Caki2 (cell line): ENCODE measurements at places on chromosomes 11 and 22.

- no peak for DNase-seq
These were observed 214.6 kb downstream of the NTM start for GRCh38 chr11:131584785-131585592.

GRCh38 chr22:37407856-37408255, 19.4 kb downstream of the ELFN2 start:
- no peak for DNase-seq

- no peak for DNase-seq
These were observed 19.9 kb upstream of the ME3 start for GRCh38 chr11:86692317-86692716.

GRCh38 chr22:20324139-20324516, 4.3 kb upstream of the DGCR6L start:
- DNase-seq = no peak

DNA sequence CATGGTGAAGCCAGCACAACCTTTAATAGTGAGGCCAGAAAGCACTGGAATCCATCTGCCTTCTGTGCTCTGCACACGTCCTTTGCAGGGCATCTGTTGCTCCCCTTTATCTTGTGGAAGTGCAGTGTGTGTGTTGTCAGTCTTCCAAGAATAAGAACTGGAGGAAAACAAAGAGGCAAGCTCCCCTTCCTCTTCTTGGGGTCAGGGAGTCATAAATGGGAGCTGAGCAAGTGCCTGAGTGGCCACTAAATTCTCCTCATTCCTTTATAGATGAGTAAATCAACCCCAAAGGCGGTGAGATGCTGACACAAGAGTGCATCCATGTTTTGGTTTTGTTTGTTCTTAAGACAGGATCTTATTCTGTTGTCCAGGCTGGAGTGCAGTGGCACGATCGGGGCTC, 38.3 kb downstream of the WT1 start:
- no peak for DNase-seq

DNA sequence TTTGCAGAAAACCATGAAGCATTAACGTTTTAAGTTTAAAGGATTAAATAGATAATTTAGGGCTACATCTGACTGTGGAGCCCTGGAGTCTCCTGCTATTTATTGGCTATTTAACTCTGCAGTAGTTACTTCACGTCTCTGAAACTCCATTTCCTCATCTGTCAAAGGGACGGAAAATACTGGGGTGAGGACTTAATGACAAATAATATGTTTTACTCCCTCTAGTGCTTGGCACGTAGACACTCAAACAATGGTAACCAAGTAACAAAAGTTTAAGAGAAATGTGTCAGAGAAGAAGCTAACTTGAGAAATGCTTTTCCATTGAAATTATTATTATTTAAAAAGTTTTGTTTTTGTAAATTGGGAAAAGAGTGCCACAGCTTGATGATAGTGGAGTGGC, 130.7 kb upstream of the RCN1 start:
- DNase-seq = no peak

GRCh38 chr11:64742087-64742888, 1.7 kb downstream of the RASGRP2 start:
- DNase-seq = no peak

DNA sequence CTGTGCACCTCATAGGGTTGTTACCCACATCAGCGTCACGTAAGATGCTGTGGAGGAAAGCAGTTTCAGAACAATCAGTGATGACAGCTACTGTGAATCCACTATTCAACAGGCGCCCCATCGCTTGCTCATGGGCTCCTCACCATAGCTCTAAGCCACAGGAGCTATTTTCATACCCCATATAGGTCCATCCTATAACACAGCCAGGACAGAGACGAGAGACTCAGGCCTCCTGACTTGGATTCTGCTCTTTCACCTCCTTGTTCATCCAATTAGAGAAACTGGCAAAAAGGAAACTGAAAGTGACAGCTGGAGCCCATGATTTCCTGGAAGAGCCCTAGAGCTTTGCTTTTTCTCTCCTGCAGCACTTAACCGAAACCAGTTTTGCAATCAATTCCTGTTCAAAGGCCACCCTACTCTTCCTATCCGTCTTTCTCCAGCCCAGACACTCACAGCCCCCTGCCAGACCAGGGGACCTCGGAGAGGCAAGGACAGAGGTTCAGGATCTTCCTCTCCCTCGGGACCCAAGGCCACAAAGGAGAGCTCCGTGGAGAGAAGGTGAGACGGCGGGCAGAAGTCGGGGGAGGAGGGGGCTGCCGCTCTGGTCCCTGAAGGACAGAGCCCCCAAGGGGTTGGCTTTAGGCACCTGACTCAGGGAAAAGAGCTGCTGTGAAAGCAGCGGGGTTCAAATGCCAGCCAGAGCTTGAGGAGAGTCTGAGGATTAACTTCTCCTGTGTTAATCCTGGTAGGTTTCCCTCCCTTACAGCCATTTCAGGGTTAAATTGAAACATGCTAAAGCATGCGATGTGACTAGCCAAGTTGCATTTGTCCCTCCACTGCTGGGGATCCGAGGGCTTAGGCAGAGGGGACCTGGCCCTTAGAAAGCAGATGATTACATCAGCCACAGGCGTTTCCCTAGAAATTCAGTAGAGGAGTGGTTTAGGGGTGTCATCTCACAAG, at the start of gene APOL6:
Gene APOL6, plus strand, starts transcription at position 381 of the 960 bp plus-strand sequence. CDS start 7,980 bp downstream, outside the sequence.
- DNase-seq = peak; percentile 83

DNA sequence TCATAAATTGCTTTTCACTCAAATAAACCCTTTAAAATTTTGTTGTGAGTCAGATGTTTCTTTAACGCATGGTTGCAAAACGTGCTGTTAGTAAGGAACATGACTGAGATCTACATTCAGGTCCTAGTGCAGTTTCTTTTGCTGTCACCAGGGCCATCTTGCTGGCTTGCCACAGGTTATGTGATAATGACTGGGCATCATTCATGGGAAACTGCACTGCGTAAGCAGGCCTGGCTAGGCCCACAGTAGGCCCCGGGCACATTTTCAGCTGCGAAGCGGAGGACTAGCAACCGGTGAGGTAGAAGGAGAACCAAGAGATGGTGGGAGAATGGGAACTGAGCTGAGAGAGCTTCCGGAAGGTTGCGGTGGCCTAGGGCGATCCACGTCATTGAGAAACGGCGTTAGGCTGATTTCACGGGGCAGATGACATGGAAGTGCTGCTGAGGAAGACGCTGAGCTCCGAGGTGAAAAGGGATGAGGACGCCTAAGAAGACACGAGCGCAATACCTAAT, 3.2 kb upstream of the KLHDC7B start:
- peak; percentile 42 for DNase-seq

DNA sequence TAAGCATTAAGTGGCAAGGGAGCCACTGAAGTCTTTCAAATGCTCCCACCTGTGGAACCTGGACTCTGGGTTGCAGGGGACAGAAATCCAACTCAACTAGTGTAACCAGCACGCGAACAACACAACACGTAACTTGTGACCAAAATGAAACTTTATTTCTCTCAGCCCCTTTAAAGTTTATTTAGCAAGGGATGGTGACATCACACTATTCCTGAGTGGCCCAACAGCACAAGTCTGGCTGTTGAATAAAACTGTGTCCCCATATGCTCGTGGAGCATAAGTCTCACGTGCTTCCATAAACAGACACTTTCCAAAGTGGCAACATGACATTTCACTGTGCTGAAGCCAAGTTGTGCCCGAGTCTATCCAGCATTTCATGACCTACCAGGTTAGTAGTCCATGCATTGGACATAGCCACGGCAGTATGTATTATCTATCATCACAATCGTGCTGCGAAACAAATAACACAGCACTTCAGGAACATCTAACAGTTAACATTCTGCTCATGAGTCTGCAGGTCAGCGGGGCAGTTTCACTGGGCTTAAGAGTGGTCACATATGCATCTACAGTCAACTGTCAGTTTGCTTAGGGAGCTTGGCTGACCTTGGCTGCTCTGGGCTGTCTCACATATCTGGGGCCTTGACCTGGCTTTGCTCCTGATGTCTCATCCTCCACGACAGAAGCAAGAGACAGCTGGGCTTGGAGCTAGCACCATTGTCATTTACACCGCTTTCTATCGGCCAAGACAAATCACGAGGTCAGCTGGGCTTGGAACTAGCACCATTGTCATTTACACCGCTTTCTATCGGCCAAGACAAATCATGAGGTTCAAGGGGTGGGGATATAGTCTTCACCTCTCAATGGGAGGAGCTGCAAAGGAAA, 35.0 kb upstream of the LMO2 start:
- no peak for DNase-seq

GRCh38 chr22:39039306-39040126, 1.1 kb upstream of the APOBEC3F start:
- DNase-seq = no peak

DNA sequence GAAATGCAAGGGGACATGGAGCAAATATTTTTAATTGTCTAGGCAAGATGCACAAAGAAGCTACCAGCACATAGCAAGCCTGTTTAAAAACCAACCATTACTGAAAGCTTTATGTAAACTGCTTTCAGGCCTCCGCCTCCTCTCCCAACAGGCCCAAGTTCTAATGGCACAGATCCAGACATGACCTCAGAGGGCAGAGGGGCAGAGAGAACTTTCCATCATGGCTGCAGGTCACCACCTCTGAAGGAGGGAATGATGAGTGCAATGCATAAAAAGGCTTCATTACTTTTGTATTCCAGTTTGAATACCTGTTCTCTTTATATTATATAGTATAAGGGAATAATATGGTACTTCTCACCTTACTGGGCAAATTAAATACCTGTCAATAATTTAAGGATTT, 15.2 kb downstream of the DDX17 start:
- peak; percentile 58 for DNase-seq

DNA sequence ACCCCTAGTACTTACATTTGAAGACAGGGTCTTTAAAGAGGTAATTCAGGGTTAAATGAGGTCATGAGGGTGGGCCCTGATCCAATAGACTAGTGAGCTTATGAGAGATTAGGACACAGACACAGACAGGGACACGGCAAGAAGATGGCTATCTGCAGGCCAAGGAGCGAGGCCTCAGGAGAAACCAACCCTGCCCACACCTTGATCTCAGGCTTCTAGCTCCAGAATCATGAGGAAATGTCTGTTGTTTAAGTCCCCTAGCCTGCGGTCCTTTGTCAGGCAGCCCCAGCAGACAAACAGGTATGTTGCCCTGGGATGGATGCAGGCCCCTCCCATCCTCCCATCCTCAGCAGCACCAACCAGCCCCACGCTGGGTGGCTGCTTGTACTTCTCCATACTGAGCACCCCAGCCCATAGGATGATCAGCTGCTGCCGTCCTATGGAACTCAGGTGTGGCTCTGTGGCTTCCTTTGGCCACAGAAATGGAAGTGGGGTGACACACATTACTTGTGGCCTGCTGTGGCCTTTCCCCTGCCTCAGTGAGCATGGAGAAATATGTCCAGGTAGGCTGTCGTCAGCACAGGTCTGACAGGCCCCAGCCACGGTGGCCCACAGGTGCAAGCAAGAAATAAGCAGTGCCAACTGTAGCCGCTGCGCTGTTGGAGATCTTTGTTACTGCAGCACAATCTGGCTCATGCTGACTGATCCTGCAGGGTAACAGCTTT, 7.9 kb downstream of the GNB1L start:
- DNase-seq = no peak

DNA sequence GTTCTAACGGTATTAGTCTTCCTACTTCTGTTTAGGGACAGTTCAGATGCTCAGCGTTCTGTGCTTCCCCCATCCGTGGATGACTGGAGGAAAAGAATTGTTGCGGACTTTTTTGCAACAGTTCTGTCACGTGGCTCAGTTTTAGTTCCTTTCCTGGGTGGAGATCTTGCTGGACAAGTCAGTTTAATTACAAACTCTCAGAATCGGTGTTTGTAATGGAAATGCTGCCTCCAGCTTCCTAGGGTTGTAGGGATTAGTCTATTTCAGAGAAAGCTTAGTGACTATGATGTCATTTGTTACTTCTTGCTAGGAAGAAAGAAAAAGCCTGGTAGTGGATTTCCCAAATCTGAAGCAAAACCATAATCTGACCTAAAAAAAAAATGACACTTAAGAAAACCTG, 320.4 kb downstream of the CADM1 start:
- no peak for DNase-seq

- no peak for DNase-seq
These were observed 31.5 kb downstream of the STIM1 start for GRCh38 chr11:3886985-3887384.

DNA sequence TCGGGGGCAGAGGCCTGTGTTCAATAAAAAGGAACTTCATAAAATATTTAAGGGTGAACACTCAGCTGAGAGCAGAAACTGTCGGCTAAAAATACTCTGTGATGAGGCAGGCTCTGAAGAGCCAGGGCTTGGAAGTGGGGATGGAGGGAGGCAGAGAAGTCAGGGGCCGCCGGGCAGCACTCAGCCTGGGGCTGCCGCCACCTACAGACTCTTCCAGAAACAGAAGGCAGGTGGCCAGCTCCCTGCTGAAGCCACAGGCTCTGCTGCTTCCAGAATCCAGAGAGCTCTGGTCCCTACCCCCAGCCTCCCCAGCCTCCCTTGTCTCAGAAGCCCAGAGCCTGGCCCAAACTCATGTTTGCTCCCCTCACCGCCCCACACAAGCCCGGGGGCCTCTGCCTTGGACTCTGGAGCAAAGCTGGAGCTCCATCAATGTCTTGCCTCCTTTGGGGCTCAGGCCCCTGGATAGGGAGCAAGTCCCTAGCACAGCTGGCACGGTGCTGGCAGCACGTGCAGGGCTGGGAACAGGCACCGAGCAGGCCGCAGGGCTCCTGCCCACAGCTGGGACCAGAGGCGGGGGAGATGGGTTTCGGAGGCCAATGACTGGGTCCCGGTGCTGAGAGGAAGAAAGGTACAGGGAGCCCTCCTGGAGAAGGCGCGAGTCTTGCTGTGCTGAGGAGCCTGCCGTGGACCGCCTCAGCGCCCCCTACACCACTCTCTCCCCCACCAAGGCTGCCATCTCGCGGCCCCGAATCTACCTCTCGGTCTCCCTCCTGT, 8.2 kb downstream of the LRFN4 start:
- DNase-seq = no peak
